ENCODE measurements at places on chromosomes 2 and 18.

- no peak for DNase-seq
Measured at GRCh38 chr18:62607302-62607701, 84.5 kb downstream of the ZCCHC2 start.

- DNase-seq, result no peak
Measured at GRCh38 chr18:35938158-35938557, 34.3 kb upstream of the RMP24 start.

DNA sequence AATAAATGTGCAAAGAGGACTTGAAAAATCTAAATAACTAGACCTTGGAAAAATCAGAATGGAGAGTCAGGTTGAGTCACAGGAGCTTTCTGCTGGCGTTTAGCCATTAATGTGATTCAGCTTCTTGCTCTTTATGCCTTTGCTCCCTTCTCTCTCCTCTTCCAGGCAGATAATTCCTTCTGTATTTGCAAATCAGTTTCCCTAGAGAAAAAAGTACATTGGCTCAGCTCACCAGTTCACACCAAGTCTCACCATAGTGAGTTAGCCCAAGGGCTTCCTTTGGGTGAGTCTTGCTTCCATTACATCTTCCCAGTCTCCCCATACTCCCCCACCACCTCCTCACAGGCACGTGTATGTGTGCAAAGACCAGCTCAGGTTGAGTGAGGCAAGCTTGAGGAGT lies 73.6 kb downstream of the CYBRD1 start:
- no peak for DNase-seq

DNA sequence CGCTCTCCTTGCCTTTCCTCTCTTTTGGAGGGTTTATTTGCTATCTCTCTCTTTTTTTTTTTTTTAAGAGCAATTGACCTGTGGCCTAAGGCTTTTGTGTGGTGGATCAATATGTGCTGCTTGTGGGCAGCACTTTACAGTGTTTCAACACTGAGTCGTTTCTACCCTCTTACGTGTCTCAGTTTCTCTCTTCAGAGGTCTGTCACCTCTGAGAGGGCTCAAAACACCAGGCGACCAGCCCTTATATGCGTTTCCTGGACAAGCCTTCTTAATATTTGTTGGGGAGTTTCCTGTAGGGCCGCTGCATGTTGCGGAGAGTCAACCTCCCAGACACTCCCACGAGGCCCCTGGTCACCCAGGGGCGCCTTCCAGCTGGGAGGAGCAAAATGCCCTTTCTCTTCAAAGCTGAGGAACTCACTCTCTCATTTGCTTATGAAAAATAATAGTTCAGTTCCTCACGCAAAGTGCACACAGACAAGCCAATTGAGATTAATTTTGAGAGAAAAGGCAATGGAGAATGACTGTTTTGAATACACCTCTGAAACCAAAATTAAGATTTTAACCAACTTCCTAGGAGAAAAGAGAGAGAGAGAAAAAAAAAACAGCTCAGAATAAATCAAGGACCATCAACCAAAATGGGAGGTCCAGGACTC lies 96.3 kb upstream of the B3GNT2 start:
- no peak for DNase-seq

DNA sequence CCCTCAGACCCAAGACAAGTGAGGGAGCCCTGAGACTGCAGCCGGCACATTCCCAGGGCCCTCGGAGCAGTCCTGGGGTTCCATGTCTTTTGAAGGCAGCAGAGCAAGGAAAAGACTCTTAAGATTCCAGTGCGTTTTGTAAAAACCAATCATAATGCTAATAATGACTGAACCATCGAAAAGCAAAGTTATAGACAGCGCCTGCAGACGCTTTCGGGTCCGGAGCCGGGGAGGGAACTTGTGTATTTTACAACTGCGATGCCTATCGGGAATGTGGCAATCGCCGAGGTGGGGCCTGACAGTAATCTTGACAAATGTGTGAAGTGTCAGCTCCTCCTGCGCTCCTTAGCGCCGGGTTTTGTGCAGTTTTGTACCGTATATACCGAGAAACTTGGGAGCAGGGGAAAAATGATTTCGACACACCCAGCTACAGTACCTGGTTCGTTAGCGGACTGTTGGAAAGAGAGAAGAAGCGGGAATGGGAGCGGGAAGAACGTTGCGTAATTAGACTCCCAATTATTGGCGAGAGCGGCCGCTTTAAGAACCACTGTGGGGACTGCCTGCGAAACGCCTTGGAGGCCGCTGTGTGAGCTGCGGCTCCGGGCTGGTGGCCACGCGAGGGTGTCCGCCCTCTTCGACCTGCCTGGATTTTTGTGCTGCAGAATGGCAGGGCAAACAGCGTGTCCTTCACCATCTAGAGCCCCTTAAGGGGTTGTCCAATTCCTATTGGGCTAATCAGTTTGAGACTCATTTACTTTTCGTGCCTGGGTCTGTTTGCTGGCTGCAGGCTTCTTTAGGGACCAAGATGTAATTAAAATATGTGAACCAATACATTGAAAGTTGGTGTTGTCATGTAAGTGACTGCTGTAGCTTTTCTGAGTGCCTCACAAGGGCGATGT lies 2.4 kb downstream of the EPAS1 start:
- DNase-seq, result no peak

GRCh38 chr18:79572848-79573451 lies 106.7 kb upstream of the CTDP1 start:
- DNase-seq, result no peak

DNA sequence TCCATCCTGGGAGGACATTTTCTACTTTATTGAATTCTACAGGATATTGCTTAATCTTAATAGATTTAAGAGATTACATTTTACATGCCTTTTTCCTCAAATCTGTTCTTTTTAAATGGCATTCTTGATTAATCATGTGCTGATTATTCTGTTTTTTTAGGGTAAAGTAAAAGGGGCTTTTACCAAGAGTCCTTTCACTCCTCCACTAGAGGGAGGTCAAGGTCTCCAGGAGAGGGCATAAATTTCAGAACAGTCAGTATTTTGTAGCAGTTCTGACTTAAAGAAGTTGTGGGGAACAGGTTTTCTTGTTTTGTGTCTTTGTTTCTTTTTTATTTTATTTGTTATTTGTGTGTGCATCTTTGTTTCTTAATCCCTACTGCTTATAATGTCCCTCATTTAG lies 25.4 kb downstream of the WDR75 start:
- no peak for DNase-seq

DNA sequence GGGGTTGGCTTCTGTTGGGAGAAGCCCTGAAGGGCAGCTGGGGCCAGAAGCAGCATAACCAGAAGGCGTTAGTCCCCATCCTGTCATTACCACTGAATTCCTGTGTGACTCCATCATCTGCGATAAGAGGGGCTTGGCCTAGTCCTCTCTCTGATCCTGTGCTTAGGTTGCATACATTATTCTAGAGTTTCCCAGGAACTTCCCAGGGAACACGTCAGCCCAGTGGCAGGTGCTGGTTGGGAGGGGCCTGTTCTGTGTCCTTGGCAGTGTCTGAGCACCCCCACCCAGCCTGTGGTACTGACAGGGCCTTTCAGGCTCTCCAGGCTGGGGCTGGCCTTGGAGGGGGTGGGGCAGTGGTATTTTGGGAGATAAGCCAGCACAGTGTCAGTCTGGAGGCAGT lies 4.5 kb upstream of the TOGARAM2 start:
- DNase-seq, result no peak

GRCh38 chr18:41131050-41131449 lies 824.0 kb upstream of the PIK3C3 start:
- no peak for DNase-seq

GRCh38 chr2:235666213-235666781 lies 172.5 kb downstream of the AGAP1 start:
- no peak for DNase-seq

GRCh38 chr18:8773980-8774379 lies 68.6 kb downstream of the MTCL1 start:
- no peak for DNase-seq

- no peak for DNase-seq
Measured at GRCh38 chr2:85009019-85009618, 38.2 kb downstream of the KCMF1 start.

DNA sequence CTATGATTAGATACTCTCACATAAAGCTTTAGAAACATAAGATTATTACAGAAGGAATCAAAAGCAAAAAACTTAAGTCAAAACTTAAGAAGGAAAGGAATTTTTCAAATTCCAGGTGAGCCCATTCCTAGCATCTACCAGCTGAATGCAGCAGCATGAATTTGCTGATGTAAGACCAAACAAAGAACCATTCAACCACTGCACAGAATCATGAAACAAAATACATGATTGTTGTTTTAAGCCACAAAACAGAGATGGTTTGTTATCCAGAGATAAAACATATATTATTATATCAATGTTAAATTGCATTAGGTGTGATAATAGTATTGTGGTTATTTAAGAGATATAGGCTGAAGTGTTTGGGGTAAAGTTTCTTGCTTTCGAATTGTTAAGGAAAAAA lies 29.0 kb downstream of the PIGN start:
- DNase-seq, result no peak

DNA sequence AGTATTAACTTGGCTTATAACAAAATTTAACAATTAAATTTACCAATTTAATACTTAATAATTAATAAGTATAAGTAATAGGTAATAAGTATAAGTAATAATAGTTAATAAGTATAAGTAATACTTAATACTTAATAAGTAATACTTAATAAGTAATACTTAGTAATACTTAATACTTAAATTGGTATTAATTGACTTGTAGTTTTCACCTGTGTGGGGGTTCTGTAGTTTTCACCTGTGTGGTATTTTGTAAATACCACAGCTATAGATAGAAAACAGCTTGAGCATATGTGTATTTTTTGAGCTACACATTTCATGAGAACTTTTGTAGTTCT lies 55.4 kb downstream of the MAPRE2 start:
- no peak for DNase-seq

- DNase-seq, result no peak
Measured at GRCh38 chr2:102082571-102083392, 59.8 kb upstream of the IL1R1 start.

DNA sequence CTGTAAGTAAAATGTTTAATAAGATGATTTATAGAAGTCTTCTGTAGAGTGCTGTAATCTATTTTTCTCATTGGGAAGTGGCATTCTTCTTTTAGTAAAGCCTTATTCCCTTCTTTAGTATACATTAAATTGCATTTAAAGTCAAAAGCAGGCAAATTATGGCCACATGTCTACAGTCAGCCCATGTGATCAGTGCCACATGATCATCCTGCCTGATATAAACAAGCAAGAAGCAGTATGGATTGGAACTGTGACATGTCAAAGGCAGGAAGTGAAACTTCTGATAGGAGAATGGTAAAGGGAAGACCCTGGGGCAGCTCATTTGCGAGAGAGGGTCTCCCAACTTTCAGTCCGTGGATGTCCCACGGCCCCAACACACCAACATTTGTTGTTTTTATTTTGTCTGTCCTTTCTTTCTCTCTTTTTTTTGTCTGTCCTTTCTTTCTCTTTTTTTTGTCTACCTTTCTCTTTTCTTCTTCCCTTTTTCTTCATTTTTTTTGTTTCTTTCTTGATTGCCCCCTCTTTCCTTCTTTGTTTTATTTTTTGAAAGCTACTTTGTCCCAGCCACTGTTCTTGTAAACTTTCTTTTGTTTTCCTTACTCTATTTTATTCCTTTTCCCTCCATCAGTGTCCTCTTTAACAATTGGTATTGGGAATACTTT lies 154.9 kb downstream of the DTNA start:
- no peak for DNase-seq

DNA sequence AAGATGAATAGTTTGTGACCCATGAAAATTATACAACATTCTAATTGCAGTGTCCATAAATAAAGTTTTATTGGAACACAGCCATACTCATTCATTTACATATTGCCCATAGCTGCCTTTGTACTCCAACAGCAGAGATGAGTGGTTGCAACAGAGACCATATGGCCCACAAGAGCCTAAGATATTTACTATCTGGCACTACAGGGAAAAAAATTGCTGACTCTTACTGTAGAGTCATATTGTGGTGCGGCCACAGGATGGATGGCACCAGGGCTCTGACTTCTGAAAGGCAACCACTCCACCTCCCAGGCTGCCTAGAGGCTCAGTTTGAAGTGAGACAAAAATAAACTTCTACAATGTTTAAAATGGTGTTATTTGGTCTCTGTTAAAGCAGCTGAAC lies 404.0 kb upstream of the ATP5MC3 start:
- no peak for DNase-seq

DNA sequence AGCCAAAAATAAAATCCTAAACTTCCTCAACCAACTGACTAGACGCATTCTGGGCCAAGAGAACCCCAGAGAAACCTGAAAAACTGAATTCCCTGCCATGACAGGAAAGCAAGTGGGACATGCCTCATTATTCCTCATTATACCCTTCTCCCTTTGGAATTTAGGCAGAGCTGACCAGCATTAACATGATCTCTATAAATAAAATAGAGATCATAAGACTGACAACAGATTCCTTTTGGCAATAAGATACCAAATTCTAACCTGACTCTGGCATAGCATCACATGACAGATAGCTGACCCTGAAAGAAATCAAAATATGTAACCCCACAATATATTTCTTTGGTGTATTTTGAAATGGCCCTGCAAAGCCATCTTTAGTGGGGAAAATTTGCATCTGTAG lies 277.8 kb upstream of the SLC14A2 start:
- DNase-seq, result no peak

GRCh38 chr2:28639836-28640235 lies 111.8 kb upstream of the PPP1CB start:
- DNase-seq, result no peak

DNA sequence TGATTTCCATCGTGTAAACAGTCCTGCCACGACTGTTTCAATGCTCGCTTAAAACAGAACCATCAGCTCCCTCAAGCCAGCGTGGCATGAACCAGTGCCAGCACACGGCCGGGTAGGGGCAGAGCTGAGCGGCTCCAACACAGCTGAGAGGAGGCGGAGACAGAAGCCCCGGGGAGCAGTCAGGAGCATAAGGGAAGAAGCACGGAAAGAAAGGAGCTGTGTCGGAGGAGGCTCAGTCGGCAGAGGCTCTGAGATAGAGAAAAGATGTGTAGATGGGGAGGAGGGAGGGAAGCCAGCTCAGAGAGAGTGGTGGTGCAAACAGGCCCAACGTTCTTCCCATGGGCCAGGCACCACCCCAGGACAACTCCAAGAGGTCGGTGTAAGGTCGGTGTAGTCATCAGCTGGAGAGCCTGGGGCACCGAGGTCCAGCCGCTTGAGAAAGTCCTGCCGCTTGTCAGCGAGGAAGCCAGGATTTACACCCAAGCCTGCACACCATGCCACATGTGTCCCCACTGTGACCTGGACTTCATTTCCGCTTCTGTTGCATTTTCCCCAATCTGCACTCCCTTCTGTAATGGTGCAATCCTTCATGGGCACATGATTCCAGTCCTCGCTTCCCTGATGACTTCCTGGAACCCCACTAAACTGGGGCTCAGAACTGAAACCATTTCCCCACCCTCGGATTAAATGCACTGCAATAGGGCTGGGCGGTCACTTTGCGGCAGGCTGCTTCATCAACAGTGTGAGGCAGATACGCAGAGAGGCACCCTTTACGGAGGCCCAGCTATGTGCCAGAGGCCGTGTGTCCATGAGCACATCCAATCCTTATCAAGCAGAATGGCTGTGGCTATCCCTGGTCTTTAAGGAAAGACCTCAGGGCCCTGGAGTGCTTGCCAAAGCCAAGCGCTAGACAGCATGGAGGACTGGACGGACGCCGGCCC lies 43.5 kb downstream of the CYP27C1 start:
- DNase-seq, result no peak

GRCh38 chr2:85278361-85278760 lies 49.4 kb downstream of the TGOLN2 start:
- DNase-seq, result no peak

GRCh38 chr2:132559921-132560320 lies 110.1 kb downstream of the LYPD1 start:
- no peak for DNase-seq

- DNase-seq, result no peak
Measured at GRCh38 chr18:58394602-58395425, 234.1 kb downstream of the ALPK2 start.
